Activated T-cell treated with anti-CD3 and anti-CD28 coated beads, Interleukin-2, amount 50 U/mL, for 72 hours (primary cell): ENCODE measurements at places on chromosomes 4 and X. TPM values are rescaled to one million over a fixed set of nuclear protein-coding genes. Genes with fewer than 3 reads are reported as not detected.
A peak's percentile ranks its signal among the peaks of the same experiment; 100 is the strongest.

DNA sequence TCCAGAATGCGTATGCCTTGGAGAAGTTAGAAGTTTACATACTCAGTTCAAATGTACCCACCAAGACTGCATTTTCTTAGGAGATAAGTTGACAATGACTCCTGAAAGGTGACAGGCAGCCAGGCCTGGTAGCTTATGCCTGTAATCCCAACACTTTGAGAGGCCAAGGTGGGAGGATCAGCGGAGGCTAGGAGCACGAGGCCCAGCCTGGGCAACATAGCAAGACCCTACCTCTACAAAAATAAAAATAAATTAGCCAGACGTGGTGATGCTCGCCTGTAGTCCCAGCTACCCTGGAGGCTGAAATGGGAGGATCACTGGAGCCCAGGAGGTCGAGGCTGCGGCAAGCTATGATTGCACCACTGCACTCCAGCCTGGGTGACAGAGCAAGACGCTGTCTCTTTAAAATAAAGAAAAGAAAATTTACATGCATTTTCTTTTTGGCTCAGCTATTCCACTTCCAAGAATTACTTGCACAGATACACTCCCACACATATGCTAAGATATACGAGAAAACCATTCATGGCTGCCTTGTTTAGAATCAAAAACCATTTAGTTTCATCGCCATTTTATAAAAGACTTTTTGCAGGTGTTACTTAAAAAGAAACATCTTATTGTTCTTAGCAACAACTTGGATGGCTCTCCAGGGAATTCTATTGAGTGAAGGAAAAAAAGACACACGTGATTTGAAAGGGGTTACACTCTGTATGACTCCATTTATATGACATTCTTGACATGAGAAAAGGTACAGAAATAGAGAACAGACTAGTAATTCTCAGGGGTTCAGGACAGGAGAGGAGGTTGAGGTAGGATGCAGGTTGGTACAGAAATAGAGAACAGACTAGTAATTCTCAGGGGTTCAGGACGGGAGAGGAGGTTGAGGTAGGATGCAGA, 66.3 kb downstream of the DHRSX start:
- H3K27ac ChIP-seq: peak overlapping the region; percentile 4
- H3K36me3 ChIP-seq: no peaks in the 10 kb centered on the region
- peaks cover 6% of the 10 kb centered on the region for H3K4me1 ChIP-seq
- no peak for DNase-seq

- H3K4me3 ChIP-seq: no peak overlapping the region
- H3K27ac ChIP-seq: no peak overlapping the region
- no peaks in the 10 kb centered on the region for H3K27me3 ChIP-seq
Measured at GRCh38 chr4:98557194-98557892, 101.1 kb downstream of the TSPAN5 start.

DNA sequence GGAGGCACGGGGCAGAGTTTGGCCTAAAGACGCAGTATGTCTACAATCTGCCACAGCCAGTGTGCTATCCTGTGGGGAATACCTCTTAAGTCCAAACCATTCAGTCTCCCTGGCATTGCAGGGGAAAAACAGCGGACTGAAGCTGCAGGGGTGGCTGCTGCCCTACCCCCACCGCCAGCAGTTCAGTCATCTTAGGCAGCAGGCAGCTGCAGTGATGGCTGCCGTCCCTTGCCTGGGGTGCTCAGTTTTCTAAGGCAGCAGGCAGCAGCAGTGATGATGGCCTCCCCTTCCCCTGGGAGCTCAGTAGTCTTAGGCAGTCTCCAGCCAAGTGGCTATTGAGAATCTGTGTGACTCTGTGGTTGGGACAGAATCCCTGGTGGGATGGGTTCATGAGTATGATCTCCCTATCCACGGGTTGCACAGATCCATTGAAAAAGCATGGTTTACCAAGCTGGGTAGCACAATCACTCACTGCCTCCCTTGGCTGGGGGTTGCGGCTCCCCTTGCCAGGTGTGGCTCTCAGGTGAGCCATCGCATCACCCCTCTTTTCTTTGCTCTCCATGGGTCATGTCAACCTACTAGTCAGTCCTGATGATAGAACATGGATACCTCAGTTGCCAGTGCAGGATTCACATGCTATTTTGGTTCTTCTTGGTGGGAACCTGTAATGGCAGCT, 48.9 kb upstream of the GRID2 start:
- DNase-seq: no peak
- no peaks in the 10 kb centered on the region for H3K27me3 ChIP-seq
- H3K27ac ChIP-seq: no peak overlapping the region
- no peak overlapping the region for H3K4me3 ChIP-seq

DNA sequence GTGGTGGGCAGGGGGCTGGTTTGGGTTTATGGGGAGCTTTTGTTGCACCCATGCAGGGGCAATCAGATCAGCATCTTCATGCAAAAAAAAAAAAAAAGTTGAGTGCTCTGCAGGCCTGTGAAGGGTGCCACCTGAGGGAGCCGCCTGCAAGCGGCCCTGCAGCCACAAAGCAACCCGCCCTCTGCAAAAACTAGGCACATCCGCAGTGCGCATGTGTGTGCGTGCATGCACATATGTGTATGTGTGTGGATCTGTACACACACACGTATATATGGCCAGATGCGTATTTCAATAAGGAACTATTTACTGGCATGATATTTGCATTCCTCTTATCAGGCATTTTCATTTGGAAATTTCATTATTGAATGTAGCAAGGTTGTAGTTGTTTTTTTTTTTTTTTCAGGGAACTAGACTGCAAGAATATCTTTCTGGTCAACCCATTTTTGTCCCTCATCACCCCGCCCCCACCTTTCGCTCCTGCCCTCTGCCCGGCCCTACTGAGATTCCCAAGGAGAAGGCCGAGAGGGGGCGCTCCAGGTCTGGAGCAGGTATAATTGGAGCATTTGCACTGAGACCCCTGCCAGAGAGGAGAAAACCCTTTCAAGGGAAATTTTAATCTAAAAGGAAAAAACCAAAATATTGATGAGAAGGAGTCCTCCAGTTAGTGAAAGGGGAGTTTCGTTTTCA, 18.1 kb downstream of the CCNQ start:
- H3K27me3 ChIP-seq: no peaks in the 10 kb centered on the region
- H3K27ac ChIP-seq: no peak overlapping the region
- no peak for DNase-seq
- H3K36me3 ChIP-seq: peaks cover 1% of the 10 kb centered on the region
- H3K4me1 ChIP-seq: peaks cover 8% of the 10 kb centered on the region

DNA sequence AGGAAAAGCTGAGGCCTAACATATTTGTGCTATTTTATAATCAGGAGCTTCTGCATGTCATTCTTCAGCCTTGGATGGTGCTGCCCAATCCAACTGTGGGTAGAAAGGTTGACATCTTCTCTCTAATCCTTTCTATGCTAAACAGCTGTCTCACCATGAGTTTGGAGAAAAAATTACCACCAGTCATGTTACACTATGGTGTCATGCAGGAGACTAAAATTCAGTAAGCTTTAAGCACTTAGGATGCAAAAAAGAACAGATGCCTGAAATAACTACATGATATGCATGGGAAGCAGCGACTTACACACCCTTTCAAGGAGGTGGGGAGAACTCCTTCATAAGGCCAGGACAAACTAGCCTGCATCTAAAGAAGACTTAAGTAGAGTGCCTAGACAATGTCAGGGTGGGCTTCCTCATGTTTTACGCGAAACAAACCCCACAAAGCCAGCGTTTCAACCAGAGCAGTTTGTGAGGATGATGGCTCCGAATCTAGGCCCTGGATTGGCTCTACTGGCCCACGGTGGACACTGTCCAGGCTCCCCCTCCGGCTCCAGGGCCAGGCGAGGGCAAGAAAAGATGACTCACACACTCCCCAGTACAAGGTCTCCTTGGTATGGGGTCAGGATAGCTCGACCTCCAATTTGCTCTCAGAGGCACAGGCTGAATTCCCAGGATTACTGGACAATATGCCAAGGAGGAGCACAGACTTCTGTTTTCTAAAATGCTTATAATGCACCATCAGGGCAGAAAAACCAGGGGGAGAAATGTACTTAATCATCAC, 45.1 kb downstream of the STX18 start:
- no peak overlapping the region for H3K4me3 ChIP-seq
- no peak for DNase-seq

DNA sequence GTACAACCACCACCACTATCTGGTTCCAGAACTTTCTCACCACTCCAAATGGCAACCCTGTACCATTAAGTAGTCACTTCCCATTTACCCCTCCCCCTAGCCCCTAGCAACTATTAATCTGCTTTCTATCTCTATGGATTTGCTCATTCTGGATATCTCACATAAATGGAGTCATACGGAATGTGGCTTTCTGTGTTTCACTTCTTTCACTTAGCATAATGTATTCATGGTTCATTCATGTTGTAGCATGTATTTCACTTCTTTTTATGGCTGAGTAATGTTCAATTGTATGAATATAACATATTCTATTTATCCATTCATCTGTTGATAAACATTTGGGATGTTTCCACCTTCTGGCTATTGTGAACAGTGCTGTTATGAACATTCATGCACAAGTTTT, 104.7 kb downstream of the AMMECR1 start:
- no peak overlapping the region for H3K27ac ChIP-seq
- H3K4me3 ChIP-seq: no peak overlapping the region
- H3K36me3 ChIP-seq: peaks cover 3% of the 10 kb centered on the region

- no peak overlapping the region for H3K27ac ChIP-seq
- H3K4me3 ChIP-seq: no peak overlapping the region
- peaks cover 42% of the 10 kb centered on the region for H3K4me1 ChIP-seq
- H3K36me3 ChIP-seq: peaks cover 6% of the 10 kb centered on the region
- no peak for DNase-seq
Measured at GRCh38 chrX:19639813-19640462, 124.6 kb upstream of the MAP3K15 start.

- H3K27ac ChIP-seq: no peak overlapping the region
- no peak overlapping the region for H3K4me3 ChIP-seq
- H3K36me3 ChIP-seq: no peaks in the 10 kb centered on the region
- no peak for DNase-seq
- no peaks in the 10 kb centered on the region for H3K27me3 ChIP-seq
Measured at GRCh38 chr4:127151941-127152340, 480.8 kb upstream of the INTU start.

DNA sequence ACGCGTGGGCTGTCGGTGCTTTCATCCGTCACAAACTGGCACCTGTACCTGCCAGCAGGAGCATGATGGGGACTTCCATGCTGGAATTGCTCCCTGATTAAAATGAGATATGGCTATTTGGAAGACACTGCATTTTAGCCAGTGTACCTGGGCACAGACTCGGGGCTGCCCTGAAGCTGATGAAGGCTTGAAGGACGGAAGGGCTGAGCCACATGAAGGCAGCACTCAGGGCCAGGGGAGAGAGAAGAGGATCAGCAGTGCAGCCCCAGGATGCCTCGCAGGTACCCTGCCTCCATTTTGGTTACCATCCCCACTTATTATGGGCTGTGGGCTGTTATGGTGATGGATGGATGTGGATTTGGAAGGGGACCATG, 79.0 kb downstream of the CRMP1 start:
- H3K27me3 ChIP-seq: no peaks in the 10 kb centered on the region
- DNase-seq: no peak
- H3K4me3 ChIP-seq: no peak overlapping the region
- no peak overlapping the region for H3K27ac ChIP-seq
- H3K36me3 ChIP-seq: no peaks in the 10 kb centered on the region

GRCh38 chr4:142416711-142417275, 429.3 kb downstream of the INPP4B start:
- H3K27ac ChIP-seq: peak overlapping the region; percentile 97
- H3K4me1 ChIP-seq: peaks cover 74% of the 10 kb centered on the region
- no peak for DNase-seq
- peak overlapping the region; percentile 85 for H3K4me3 ChIP-seq

DNA sequence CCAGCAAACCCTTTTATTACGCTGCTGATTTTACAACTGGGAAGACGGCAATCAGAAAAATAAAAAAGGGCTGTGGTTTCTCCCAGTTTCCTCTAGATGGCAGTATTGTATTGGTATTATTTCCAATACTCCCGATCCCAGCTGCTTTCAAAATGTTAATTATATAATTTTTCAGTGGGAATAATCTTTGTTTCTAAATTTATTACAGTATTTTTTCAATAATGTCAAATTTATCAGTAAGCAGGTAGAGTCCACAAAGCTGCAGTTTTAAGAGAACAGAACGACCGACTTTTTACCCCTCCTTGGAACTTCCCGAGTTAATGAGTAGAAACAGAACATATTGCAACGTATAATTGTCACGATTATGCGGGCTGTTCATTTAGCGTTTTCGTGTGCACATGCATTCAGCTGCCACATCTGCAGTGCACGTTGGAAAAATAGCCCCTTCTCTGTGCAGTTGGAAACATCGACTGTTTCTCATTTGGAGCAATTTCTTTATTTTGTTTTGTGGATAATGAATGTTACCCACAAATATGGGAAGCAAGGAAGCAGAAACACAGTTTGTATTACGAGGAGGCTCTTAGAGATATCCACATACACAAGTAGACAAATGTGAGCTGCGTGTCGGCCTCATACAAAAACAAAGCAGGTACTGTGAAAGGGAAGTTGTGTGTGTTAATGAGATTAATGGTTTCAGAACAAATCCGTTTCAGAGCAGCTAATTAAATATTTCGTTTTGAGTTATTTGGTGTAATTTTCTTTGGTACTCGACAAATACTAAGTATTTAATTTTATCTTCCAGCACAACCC, 188.0 kb downstream of the STIM2 start:
- no peaks in the 10 kb centered on the region for H3K36me3 ChIP-seq
- no peak for DNase-seq
- H3K27ac ChIP-seq: no peak overlapping the region

DNA sequence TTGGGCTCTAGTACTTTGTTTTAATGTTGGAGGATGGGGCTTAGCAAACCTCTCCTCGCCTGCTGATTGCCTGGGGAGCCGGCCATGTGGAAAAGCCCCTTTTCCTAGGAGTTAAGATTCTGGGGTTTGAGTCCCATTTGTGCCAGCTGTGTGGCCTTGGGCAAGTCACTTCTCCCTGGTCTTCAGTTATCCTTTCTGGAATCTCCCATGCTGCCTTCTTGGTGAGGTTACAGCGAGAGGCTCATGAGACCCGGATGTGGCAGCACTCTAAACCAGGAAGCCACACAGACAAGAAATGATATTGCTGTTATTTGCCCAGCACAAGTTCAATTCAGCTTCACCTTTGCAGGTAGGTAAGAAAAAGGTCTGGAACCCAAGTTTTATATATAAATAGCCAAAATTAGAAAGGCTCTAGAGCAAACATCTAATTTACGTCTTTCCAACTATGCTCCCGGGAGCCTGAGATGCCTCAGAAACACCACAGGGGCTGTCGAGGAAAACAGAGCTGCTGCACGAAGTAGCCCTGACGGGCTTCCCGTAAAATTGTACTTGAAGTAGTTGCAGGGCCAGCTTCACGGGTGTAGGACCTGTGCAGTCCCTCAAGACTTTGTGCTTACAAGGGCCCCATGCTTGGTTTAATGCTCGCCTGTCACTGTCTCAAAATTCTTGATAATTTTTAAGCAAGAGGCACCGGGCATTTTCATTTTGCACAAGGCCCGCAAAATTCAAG, 8.3 kb upstream of the SASH3 start:
- H3K4me1 ChIP-seq: peaks cover 70% of the 10 kb centered on the region
- H3K4me3 ChIP-seq: peak overlapping the region; percentile 65
- no peaks in the 10 kb centered on the region for H3K27me3 ChIP-seq
- H3K27ac ChIP-seq: peak overlapping the region; percentile 92

Gene RBMX2
- 34.4 TPM for total RNA-seq

Gene PPP2R3B
- total RNA-seq: 50.1 TPM

Gene PHKA1
- total RNA-seq: 7.5 TPM

Gene CXCL10
- 0.62 TPM for total RNA-seq

Gene RHOXF2B
- not detected for total RNA-seq
